Activated T-cell treated with anti-CD3 and anti-CD28 coated beads, Interleukin-2, amount 50 U/mL, for 72 hours (primary cell): ENCODE measurements at places on chromosomes 6 and 20.

DNA sequence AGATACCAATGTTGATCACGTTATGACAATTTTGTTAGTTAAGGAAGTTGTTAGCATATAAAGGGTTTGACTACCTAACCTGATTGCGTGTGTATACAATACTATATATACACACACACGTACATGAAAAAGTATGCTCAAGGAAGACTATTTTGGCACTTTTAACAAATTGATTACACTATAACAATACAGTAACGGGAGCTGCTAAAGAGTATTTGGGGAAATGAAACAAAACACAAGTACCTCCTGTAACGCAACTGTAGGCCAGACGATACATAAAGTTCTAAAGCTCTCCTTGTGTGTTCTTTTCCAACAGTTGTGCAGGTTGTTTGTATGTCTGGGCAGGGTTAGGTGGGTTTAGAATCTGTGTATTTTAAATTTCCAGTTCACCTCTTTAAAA is 98.7 kb downstream of the PLEKHG1 start:
- DNase-seq, result no peak

GRCh38 chr20:24523661-24524060 is 54.2 kb downstream of the SYNDIG1 start:
- no peak for DNase-seq

DNA sequence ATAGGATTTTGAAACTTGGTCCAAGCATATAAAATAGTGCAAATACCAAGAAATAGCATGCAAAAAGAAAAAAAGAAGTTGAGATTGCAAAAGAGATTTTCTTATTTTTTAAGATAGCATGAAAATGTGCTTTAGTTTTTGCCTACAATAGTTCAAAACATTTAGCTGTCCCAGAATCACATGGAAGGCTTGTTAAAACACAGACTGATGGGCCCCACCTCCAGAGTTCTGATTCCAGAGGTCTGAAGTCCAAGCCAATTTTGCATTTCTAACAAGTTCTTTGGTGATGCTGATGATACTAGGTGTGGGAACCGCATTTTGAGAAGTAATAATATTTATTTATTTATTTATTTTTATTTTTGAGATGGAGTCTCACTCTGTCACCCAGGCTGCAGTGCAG is 33.7 kb upstream of the LOC128125822 start:
- no peak for DNase-seq

DNA sequence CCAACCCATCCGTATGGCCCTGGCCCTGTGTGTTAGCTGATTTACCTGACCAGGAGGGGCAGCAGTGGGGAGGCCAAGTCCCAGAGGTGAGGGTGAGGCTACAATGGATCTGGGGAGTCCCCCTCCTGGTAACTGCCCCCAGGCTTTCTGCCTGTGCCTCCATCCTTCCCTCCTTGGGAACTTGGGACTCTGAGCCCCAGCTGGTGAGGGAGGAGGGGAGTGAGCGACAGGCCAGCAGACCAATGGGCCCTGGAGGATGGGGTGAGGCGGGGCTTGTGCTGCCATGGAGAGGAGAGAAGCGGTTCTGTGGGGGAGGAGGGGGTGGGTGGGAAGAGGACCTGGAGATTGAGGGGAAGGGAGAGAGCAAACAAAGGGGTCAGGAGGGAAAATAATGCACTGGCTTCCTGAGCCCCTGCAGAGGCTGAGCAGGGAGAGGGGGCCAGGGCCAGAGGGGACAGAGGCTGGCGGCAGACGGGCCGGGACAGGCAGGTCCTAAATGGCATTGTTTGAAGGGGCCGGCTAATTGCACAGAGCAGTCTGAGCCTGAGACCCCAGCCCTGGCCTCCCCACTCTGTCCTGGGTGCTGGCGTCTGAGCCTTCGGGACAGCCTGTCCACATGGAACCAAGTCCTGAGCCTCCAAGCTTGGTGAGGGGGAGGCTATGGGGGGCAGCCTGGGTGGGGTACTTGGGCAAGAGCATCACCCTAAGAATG is 17.5 kb downstream of the DNMT3B start:
- DNase-seq, result no peak

DNA sequence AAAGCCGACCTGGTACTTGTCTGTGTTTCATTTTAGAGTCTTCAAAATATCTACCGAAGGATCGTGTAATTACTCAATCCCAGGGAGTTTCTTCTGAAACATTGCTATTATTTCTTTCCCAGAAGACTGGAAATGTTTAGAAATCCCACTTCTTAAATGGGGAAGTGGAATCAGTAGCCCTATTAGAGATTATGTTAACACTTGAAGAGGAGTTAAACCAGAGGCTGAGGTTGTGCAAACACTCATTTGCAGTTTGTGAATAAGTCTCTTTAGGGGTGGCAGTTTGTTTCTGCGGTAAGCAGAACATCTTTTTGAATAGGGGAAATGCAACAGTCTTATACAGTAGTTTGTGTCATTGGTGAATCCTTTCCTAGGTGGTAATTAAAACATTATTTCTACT is 21.3 kb downstream of the DSP start:
- DNase-seq, result no peak

DNA sequence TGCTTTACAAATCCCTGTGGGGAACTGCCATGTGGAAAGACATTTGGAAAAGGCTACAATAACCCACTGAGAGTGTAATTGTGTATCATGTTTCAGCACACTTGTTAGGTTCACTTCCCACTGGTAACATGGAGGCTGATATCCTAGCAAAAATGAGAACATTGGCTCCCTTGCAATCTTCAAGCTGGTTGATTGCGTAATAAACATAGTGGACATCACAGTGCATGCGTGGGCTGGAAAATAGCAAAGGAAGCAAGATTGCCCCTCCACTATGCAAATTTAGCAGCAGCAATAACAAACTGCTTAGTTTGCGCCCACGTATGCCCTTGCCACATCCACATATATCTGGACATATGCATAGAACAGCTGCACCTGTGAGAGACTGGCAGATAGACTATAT is 410.2 kb downstream of the MEI4 start:
- DNase-seq, result no peak
